Activated CD8-positive, alpha-beta memory T cell treated with anti-CD3 and anti-CD28 coated beads for 24 hours (primary cell): ENCODE measurements at places on chromosomes 3 and 15.
A peak's percentile ranks its signal among the peaks of the same experiment; 100 is the strongest.

- no peak for DNase-seq
Measured at GRCh38 chr3:141710888-141711616, 27.0 kb upstream of the RNF7 start.

GRCh38 chr15:62403164-62403809, 238.2 kb upstream of the C2CD4B start:
- DNase-seq: no peak

DNA sequence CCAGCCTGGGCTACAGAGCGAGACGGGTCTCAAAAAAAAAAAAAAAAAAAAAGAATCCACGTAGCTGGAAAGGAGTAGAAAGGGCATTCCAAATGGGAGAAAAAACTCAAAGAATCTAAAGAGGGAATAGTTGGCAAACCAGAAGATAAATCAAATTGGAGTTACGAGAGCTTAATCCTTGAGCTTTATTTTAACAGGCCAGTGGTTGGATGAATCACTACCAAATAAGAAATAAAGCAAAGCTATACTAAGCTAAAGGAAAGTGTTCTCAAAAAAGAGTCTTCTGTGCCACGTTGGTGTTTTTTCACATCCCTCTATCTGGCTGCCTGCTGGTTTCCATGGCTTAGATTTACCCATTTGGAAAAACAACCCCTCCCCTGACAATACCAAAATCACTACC, 14.0 kb downstream of the VGLL4 start:
- no peak for DNase-seq

- DNase-seq: no peak
Measured at GRCh38 chr3:171838218-171838720, 4.9 kb upstream of the TMEM212 start.

DNA sequence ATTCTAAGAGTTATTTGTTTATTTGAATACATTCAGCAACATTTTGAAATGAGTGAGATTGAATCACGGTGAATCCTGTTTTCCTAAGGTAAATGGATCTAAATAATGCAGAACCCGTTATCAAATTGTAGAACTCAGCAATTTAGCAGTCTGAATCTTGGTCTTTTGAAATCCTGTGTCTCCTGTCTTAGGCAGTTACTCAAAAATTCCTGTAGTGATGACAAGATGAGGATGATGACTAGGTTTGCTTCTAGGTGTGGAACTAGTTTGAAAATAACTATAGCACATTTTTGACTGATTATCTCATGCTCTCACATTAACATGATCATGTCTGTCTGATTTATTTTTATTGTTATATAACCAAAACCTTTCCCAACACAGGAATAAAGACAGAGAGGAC, 115.0 kb downstream of the RAP2B start:
- DNase-seq: no peak

DNA sequence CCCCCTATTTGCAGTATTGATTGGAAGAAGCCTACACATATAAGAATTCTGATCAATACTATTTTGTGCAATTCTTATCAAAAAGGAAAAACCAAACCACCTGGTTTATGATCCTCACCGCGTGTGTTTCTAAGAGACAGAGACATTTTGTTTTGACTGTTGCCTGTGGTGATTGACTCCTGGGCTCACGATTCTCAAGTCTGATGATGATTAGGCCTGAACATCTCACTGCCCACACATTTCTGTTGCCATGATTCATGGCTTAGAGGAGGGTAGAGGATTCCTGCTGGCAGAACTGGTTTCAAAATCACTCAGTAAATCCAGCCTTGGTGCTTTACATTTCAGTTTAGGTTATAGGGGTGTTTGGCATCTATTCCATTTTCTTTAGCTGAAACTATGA, 88.3 kb upstream of the UBE3A start:
- no peak for DNase-seq

DNA sequence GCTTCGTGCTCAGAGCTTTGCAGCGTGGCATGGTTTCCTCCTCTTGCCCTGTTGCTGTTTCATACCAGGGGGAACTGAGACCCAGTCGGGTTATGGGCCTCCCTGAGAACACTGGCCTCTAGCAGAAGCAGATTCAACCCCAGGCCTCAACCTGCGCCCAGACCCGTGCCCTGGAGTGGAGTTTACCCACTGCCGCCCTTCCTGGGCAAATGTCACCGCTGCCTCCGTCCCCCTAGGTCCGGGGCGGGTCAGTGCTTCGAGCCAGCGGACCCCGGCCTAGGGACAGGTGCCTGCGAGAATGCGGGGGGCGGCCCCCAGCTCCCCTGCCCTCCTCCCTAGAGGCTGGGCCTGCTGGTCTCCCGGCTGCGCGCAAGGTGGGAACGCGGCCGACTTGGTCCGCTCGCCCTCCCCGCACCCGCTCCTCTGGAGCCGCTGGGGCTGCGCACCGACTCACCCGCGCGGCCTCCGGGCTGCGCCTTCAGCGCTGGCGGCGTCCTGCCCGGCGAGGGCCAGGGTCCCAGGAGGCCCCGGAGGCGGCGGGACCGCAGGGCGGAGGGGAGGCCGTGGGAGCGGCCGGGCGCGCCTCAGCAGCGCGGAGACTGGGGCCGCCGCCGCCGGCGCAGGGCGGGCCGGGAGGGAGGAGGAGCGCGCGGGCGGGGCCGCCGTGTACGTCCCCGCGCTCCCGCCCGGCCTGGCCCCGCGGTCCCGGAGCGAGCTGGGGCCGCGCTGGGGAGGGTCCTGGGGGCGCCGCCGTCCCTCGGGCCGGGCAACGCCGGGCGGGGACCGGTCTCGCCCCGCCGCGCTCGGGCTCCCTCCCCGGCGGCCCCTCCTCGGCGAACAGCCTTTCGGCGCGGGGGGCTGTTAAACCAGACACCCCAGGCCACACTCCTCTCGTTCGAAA, at the start of gene PIGZ:
Gene PIGZ, minus strand, starts transcription at position 601 of the 901 bp plus-strand sequence. CDS start 16,802 bp downstream, outside the sequence.
- DNase-seq: peak; percentile 79

DNA sequence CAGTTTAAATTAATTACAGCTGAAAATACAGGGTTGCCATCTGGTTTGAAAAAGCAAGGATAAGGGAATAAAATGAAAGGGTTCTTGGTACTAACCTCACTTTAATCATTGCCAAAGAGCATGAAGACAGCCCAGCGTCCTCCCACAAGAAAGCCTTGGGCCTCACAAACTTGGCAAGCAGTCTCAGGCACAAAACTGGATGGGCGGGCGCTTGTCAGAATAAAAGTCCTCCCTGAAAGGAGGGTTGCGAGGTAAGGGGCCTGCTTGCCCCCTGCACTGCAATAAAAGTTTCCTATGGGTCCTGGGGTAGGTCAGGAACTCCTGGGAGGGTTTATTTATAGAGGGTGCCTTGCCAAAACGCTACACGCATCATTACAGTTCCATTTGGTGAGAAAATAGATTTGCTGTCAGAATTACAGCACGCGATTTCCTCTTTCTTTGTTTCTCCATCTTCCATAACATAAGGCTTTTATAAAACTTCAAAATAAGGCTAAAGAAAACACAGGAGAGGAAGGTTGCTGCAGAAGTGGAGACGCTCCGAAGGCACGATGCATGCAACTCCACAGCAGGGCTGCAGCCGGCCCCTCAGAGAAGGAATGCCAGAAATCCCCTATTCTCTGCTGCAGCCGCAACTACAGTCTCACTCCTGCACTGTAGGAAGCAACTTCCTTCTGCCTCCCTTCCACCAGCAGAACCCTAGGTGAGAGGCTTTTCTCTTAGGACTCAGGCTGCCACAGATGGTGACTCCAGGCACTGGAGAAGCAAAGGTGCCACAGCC, 61.3 kb downstream of the VGLL4 start:
- no peak for DNase-seq

GRCh38 chr3:127808197-127808596, 14.1 kb downstream of the MGLL start:
- no peak for DNase-seq

DNA sequence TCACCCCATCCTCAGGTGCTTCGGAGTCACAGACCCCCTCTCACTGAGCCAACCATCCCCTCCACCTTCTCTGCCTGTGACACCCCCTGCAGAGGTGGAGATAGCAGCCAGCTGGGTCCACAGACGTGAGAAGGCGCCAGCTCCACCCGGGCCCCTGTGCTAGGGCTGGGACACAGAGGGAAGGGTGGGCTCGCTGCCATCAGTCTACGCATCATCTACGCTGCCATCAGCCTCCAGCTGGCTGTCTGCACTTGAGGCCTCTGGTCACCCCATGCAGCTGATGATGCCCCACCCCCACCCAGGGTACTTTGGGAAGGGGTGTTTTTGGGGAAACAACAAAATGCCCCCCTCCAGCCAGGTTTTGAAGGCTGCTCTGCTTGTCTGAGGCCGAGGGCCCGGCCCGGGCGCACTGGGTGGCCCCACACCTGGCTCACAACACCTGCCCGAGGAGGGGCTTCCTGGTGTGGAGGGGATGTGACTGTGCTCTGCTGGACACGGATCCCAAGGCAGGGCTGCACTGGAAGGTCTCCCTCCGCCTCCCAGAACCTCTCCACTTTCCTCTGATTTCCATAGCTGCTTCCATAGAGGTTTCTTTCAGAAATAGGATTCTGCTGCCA, 163.4 kb upstream of the IQSEC1 start:
- DNase-seq: no peak

DNA sequence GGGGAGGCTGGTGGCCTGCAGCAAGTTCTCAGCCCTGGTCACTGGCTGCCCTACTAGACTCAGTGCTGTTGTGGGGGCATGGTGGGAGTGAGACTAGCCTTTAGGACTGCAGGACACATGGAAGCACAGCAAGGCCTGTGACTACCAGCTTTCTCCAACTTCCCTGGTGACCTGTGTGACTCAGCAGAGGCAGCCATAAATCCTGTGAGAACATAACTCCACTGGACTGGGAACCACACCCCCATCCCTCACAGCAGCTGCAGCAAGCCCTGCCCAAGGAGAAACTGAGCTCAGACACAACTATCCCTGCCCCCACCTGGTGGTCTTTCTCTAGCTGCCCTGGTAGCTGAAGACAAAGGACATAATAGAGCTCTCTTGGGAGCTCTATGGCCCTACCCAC, 111.3 kb downstream of the DCLK3 start:
- DNase-seq: no peak

DNA sequence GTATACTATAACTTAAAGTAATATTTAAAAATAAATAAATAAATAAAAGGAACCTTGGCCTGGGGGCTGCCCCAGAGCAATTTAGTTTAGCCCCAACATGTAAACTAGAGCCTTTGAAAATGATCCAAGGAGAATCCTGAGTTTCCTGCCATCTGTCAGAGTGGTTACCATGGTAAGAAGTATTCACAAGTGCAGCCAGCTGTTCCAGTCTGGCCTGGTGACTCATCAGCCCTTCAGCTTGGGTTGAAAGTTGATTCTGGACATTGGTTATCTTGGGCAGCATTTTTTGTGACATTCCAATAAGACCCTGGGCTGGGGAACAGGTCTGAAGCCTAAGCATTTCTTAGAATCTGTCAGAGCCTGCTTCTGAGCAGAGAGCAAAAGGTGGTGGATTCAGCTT, 72.7 kb upstream of the LRTM1 start:
- DNase-seq: no peak

DNA sequence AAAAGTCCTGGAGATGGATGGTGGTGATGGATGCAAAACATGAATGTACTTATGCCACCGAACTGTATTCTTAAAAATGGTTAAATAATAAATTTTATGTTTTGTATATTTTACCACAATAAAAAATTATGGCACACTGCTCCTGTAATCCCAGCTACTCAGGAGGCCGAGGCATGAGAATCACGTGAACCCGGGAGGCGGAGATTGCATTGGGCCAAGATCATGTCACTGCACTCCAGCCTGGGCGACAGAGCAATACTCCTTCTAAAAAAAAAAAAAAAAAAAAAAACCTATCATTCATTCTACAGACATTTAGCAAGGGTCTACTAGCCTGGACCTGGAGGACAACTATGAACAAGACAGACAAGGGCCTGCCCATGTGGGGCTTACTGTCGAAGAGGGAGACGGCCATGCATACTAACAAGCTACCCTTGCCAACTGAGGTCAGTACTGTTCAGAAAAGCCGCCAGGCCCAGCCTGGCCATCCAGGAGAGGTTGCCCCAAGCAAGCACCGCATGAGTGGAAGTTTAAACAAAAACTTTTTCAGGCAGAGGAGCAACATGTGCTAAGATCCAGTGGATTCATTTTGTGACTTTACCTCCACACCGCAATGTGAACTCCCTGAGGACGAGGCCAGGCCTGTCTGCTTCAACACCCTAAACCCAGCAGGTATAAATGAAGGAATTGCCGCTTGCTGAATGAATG, 2.8 kb upstream of the NEK4 start:
- DNase-seq: no peak

- peak; percentile 4 for DNase-seq
Measured at GRCh38 chr3:194874206-194874605, 188.5 kb downstream of the FAM43A start.

GRCh38 chr3:5581743-5582142, 394.2 kb downstream of the EDEM1 start:
- no peak for DNase-seq

GRCh38 chr3:103968131-103968530, 1398.6 kb upstream of the ALCAM start:
- no peak for DNase-seq

GRCh38 chr3:127029658-127030507, 47.0 kb downstream of the PLXNA1 start:
- no peak for DNase-seq

GRCh38 chr15:81316267-81316666, 7.7 kb downstream of the STARD5 start:
- DNase-seq: no peak

DNA sequence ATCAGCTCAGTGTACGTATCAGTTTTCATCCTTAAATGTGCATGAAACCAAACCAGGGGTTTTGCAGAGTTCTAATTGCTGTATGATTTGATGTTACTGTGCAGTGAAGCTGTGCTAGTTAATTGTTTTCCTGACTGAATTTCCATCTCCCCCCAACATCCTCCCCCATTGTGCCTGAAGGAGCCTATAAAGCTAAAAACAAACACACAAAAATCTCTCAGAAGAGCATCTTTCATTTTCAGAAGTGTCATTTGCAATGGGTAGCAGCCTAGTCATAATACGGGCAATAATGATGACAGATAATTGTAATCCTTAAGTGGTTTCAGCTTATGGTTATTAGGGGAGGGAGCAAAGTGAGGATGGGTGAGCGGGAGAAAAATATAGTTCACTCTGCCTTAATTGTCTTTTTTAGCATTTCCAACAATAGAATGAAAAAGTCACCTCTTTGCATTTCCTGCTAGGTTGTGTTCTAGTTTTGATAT, 207.9 kb upstream of the TBL1XR1 start:
- no peak for DNase-seq

DNA sequence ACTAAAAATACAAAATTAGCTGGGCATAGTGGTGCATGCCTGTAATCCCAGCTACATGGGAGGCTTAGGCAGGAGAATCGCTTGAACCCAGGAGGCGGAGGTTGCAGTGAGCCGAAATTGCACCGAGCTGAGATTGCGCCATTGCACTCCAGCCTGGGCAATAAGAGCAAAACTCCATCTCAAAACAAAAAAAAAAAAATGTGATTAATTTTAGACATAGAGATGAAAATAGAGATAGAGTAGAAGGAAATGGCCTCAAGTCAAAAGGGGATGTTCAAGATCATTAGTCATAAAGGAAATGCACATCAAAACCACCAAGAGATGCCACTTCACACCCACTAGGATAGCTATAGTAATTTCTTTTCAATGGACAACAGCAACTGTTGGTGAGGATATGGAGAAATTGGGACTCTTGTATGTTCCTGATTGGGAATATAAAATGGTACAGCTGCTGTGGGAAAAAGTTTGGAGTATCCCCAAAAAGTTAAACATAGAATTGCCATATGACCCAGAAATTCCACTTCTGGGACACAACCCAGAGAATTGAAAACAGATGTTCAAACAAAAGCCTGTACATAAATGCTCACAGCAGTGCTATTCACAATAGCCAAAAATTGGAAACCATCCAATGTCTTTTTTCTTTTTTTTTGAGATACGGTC, 55.4 kb downstream of the ABHD2 start:
- no peak for DNase-seq
